ENCODE measurements at places on chromosomes 3 and 15.

- peak; percentile 23 for DNase-seq
Observed at GRCh38 chr3:72052841-72053409, 268.0 kb upstream of the PROK2 start.

GRCh38 chr3:63613561-63613960 is 38.9 kb upstream of the SNTN start:
- DNase-seq = no peak

DNA sequence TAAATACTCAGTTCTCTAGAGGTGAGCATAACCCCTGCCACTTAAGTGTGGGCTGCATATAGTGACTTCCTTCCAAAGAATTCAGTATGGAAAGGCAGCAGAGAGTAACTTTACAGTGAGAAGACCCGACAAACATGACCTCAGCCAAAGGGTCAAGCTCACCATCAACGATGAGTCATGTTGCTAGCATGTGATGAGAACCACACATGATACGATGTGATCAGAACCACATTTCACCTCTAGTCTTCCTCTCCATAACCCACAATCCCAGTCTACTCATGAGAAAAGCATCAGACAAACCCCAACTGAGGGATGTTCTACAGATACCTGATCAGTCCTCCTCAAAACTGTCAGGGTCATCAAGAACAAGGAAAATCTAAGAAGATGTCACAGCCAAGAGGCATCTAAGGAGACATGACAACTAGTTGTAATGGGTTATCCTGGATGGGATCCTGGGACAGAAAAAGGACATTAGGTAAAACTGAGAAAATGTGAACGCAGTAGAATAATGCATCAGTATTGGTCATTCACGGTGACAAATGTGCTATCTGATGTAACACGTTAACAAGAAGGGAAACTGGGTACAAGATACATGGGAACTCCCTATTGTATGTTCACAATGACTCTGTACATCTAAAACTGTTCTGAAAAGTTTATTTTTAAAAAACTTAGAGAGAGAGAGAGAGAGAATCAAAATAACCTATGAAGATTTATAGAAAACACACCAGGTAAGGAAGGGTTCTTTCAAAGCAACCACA is 28.3 kb downstream of the SEC61A1 start:
- peak; percentile 82 for DNase-seq

GRCh38 chr3:147418808-147419701 is 9.9 kb downstream of the ZIC1 start:
- no peak for DNase-seq

- peak; percentile 21 for DNase-seq
Observed at GRCh38 chr15:76904461-76905012, 603 bp downstream of the SCAPER start.

DNA sequence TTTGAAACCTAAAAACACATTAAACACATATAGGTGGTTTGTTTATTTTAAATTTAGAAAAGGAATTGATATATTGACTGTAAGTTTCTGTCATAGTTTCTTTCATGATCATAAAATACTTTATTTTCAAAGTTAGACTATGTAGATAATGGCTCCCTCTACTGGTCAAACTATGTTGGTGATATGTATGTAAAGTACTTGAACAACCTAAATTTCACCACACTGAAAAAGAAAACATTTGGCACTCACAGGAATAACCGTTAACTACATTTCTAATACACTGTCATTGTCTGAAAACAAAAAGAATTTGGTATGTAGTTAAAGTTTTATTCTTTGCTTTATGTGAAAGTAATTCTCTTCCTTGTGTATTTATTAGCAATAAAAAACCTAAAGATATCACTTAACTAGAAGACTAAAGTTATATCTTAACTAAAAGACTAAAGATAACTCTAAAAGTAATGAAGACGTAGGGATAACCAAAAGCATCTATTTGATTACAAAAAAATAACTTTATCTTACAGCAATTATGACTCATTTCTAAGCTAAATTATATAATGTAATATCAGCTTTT is 427.5 kb downstream of the VGLL3 start:
- peak; percentile 62 for DNase-seq

GRCh38 chr3:155963570-155963969 is 93.1 kb downstream of the GMPS start:
- peak; percentile 53 for DNase-seq

DNA sequence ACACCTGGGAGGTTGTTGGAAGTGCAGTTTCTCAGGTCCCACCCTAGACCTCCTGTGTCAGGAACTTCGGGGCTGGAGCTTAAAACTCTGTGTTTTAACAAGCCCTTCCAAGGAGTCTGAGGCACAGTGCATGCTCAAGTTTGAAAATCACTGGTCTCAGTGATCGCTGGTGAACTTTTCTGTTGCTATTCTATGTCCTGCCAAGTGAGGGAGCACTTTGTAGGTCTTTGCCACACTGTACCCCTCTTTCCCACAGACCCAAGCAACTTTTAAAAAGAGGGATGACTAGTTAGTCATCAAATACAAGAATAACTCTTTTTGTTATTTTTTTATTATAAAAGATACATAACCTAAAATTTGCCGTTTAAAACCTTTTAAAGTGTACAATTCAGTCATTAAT is 133.7 kb downstream of the AGBL1 start:
- no peak for DNase-seq

- peak; percentile 44 for DNase-seq
Observed at GRCh38 chr15:81939604-81940440, 106.0 kb downstream of the MEX3B start.

DNA sequence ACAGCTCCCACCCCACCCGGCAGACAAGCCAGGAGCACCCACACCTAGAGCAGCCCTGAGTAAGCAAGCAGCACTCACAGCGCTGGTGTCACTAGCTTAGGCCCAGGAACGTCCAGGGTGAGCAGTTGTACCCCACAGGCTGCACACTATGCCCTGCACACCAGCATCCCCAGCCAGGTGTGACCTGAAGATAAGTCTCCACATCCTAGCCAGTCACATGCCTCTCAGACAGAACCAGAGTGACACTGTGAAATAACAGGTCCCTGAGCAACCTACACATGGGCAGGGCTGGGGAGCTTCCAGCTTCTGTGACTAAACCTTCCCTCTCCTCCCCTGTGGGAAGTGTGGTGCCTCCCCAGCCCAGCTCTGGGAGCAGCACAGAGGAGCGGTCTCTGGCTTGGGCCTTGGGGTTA is 253.6 kb downstream of the UACA start:
- no peak for DNase-seq

DNA sequence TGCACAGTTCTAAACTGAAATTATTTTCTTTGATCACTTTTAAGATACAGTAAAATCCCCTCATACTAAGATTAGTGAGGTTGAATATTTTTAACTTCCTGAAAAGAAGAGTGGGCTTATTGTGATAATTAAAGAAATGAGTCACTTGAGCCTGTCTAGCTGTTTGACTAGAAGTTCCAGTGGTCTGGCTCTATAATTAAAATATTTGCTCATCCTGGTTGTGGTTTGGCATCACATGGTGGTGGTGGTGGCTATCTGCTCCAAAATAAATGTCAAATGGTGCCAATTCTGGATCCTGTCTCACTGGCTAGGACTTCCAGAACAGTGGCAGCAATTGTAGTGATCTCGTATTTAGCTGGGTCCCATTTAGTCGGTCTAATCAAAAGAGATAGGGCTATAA is 8.6 kb upstream of the TEX9 start:
- peak; percentile 43 for DNase-seq

DNA sequence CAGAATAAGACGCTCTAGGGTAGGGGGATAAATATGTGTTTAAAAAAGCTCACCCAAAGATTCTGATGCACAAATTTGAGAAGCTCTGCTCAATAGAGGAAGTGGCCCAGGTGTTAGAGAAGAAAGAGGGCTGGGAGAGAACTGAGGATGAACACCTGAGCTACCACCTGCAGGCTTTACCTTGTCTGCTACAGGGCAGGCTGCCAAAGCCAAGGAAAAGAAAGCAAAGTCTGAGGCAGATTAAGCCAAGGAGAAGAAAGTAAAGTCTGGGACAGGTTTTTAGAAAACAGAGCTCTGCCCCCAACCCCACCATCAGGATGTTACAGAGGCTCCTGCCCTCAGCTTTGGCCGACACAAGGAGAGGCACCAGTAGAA is 92.9 kb downstream of the THRB start:
- no peak for DNase-seq

DNA sequence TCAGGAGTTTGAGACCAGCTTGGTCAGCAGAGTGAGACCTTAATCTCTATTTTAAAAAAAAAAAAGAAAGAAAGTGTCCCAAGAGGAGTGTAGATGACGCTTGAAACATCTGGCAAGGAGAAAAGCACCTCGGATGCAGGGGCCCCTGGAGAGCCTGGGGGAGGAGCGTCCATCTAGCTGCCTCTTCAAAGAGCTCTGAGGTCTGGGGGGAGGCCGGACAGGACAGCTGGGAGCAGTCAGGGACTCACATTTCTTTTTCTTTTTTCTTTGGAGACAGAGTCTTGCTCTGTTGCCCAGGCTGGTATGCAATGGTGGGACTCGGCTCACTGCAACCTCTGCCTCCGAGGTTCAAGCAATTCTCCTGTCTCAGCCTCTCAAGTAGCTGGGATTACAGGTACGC is 3.3 kb upstream of the IDH2 start:
- no peak for DNase-seq

GRCh38 chr3:65561617-65562016 is 477.1 kb downstream of the MAGI1 start:
- DNase-seq = no peak

Data from cardiac fibroblast (primary cell).